Tibial nerve (tissue), 4 donors: ENCODE measurements at places on chromosomes 12 and 14.

GRCh38 chr12:80269803-80270552 is 170.6 kb downstream of the OTOGL start:
- DNase-seq = peak; percentile 16
- H3K4me3 ChIP-seq = no peak overlapping the region
- H3K4me1 ChIP-seq = no peaks in the 10 kb centered on the region
- H3K27me3 ChIP-seq = no peaks in the 10 kb centered on the region
- H3K27ac ChIP-seq = no peak overlapping the region

- peaks cover 14% of the 10 kb centered on the region for H3K27me3 ChIP-seq
- DNase-seq = no peak
- no peak overlapping the region for H3K4me3 ChIP-seq
- peaks cover 8% of the 10 kb centered on the region for H3K4me1 ChIP-seq
- H3K27ac ChIP-seq = no peak overlapping the region
Measured at GRCh38 chr12:50026691-50027090, 1.4 kb upstream of the RACGAP1 start.

DNA sequence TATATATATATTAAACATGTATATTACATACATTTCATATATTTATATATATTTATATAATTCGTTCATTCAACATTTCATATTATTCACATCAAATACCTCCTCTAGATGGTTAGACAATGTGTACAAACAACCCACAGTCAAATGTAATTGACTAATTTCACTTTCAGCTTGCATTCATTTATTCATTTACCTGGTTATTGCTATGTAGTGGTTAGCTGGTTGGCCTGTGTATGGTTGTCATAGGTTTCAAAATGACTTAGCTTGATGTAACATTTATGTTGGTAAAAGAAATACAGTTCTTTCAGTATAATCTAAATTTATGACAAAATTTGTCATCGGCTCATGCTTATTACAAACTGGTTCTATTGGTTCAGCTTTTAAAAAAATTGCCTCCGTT is 389 bp downstream of the OR4K13 start:
- no peak for DNase-seq
- H3K27me3 ChIP-seq = no peaks in the 10 kb centered on the region
- no peaks in the 10 kb centered on the region for H3K36me3 ChIP-seq
- H3K4me1 ChIP-seq = no peaks in the 10 kb centered on the region
- H3K4me3 ChIP-seq = no peak overlapping the region
- H3K27ac ChIP-seq = no peak overlapping the region

DNA sequence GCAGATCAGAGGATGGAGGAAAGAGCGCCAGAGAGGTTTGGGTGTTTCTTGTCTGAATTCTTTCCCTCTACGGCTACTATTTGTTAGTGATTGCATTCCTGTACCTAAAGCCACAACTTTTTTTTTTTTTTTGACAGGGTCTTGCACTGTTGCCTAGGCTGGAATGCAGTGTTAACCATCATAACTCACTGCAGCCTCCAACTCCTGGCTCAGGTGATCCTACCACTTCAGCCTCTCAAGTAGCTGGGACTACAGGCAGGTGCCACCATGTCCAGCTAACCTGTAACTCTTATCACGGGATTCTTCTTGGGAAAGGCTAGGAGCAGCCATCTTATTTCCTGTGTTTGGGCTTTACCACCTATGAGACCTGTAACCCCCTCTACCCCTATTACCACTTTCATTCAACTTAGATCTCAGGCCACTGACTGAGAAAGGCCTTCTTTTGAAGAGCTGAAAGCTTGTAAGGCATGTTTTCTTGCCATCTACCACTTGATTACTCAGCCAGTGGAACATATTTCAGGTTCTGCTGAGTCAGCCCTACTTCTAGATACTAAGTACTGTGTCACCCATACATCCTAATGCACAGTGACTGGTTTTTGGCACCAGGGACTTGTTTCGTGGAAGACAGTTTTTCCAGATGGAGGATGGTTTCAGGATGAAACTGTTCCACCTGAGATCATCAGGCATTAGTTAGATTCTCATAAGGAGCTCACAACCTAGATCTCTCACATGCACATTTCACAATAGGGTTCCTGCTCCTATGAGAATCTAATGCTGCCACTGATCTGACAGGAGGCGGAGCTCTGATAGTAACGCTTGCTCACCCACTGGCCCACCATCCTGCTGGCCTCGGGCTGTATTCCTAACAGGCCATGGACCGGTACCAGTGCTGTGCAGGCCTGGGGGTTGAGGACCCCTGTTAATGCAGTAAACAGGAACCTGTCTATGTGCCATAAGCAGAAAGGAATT is 6.9 kb downstream of the VEZT start:
- H3K27me3 ChIP-seq = no peaks in the 10 kb centered on the region
- H3K36me3 ChIP-seq = peaks cover 13% of the 10 kb centered on the region
- H3K27ac ChIP-seq = no peak overlapping the region
- no peak for DNase-seq
- H3K4me3 ChIP-seq = no peak overlapping the region

DNA sequence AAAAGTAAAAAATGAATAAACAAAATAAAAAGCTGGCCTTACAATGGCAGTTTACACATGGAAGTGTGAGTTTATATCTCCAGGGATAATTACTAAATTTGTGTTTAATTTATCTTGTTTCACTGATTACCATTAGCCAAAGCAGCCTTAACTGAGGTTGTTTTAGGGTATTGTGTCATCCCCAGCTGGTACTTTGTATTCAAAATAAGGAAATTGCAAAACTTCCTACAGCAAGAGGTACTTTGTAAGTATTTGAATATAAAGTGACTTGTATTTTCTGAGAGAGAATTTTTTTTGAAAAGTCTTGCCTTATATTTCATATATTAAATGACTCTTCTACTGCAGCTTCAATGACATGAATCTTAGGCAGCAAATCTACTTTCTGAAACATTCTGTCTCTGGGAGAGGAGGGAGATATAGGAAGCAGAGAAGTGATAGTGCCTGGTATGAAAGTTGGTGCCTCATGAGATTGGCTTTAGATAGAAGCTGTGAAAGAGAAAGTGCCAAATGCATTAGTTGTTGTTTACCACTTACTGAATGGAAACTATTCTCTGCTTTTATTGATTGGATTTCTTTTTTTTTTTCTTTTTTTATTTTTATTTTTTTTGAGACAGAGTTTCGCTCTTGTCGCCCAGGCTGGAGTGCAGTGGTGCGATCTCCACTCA is 6.7 kb downstream of the FNTB start:
- no peaks in the 10 kb centered on the region for H3K4me1 ChIP-seq
- H3K27me3 ChIP-seq = no peaks in the 10 kb centered on the region
- DNase-seq = no peak
- H3K4me3 ChIP-seq = no peak overlapping the region

- no peak overlapping the region for H3K4me3 ChIP-seq
- no peaks in the 10 kb centered on the region for H3K36me3 ChIP-seq
- no peaks in the 10 kb centered on the region for H3K27me3 ChIP-seq
- no peak for DNase-seq
- H3K27ac ChIP-seq = no peak overlapping the region
Measured at GRCh38 chr12:69131077-69131476, 108.3 kb upstream of the CPSF6 start.

DNA sequence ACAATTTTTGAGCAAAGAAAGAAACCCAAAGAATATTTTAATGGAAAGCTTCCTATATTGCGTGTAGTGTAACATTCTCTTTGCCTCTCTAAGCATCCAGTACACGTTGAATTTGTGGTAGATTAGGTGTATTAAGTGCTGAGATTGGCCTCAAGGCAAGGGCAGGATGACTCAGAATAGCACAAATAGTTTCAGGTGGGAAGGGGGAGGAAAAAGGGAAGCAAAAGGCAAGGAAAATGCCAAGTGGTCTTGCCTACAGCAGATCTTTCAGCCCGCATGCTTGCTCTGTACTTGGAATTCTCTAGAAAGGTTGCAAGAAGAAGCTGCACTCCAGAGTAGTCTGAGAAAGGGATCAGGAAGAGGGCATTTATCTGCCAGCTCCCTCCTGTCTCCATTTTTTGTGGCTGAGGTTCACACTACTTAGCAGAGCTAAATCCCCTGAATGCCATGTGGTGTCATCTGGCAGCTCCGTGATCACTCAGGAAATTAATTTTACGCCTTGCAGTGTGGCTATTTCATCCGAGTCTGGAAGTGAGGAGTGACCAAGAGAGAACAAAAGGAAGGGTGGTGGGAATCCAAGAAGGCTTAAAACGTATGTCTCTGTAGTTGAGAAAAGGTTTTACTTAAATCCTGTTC is 28.5 kb downstream of the CDKN1B start:
- no peaks in the 10 kb centered on the region for H3K27me3 ChIP-seq
- H3K27ac ChIP-seq = no peak overlapping the region
- no peaks in the 10 kb centered on the region for H3K4me1 ChIP-seq
- H3K4me3 ChIP-seq = no peak overlapping the region
- no peaks in the 10 kb centered on the region for H3K36me3 ChIP-seq

GRCh38 chr14:105477660-105478397 is 3.2 kb downstream of the CRIP2 start:
- no peaks in the 10 kb centered on the region for H3K36me3 ChIP-seq
- peaks cover 91% of the 10 kb centered on the region for H3K4me1 ChIP-seq
- peak overlapping the region; percentile 64 for H3K27ac ChIP-seq
- no peak overlapping the region for H3K4me3 ChIP-seq
- DNase-seq = no peak

GRCh38 chr12:52912711-52913430 is 8.0 kb upstream of the KRT8 start:
- no peaks in the 10 kb centered on the region for H3K27me3 ChIP-seq
- H3K27ac ChIP-seq = peak overlapping the region; percentile 19
- H3K4me1 ChIP-seq = no peaks in the 10 kb centered on the region
- no peak for DNase-seq
- no peaks in the 10 kb centered on the region for H3K36me3 ChIP-seq

GRCh38 chr12:66236969-66237368 is 48.0 kb downstream of the IRAK3 start:
- H3K27me3 ChIP-seq = no peaks in the 10 kb centered on the region
- no peaks in the 10 kb centered on the region for H3K4me1 ChIP-seq
- H3K36me3 ChIP-seq = no peaks in the 10 kb centered on the region
- no peak overlapping the region for H3K27ac ChIP-seq
- no peak for DNase-seq

DNA sequence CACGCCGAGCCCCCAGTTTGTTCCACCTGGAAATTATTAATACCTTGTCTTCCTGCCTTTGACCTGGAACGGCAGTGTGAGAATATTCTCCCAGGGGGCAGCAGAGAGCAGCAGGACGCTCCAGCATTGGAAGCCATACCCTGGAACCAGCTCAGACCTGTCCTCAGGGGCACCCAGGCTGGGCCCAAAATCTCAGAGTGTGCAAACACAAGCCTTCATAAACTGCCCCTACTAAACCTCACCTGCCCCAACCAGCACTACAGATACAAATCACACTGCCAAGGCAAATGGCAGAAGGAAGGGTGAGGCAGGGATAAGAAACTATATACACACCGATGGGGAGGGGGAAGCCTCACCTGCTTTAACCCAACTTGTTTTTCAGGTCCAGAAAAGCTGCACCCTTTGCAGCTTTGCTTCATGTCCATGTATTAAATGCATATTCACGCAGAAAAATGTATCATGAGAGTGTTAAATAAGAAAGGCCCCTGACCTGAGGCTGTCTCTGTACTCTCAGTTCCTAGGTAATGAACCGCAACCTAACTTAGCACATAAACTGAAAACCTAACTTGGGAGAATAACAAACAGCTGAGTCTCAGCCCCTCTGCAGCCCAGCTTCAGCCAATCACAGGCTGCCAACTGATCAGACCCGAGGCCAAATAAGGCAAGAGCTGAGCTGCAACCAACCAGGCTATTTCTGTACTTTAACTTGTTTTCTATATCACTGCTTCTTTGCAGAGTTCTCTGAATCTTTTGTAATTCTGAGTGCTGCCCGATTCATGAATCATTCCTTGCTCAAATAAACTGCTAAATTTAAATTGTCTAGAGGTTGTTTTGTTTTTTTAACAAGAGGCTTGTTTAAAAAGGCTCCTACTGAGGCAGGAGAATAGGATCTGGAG is 130.1 kb downstream of the SPTSSA start:
- H3K27ac ChIP-seq = no peak overlapping the region
- no peaks in the 10 kb centered on the region for H3K27me3 ChIP-seq
- DNase-seq = peak; percentile 67
- no peaks in the 10 kb centered on the region for H3K36me3 ChIP-seq

- DNase-seq = no peak
- no peaks in the 10 kb centered on the region for H3K27me3 ChIP-seq
- H3K4me1 ChIP-seq = no peaks in the 10 kb centered on the region
Measured at GRCh38 chr14:75200451-75200850, 24.0 kb upstream of the TMED10 start.

GRCh38 chr12:56299308-56299852 is 750 bp downstream of the CS start:
- DNase-seq = no peak
- H3K4me1 ChIP-seq = peaks cover 65% of the 10 kb centered on the region
- H3K4me3 ChIP-seq = peak overlapping the region; percentile 81
- peaks cover 17% of the 10 kb centered on the region for H3K36me3 ChIP-seq

- H3K27ac ChIP-seq = no peak overlapping the region
- no peaks in the 10 kb centered on the region for H3K36me3 ChIP-seq
- H3K27me3 ChIP-seq = no peaks in the 10 kb centered on the region
- DNase-seq = no peak
- H3K4me3 ChIP-seq = no peak overlapping the region
Measured at GRCh38 chr12:42560977-42561376, 28.6 kb downstream of the PRICKLE1 start.

DNA sequence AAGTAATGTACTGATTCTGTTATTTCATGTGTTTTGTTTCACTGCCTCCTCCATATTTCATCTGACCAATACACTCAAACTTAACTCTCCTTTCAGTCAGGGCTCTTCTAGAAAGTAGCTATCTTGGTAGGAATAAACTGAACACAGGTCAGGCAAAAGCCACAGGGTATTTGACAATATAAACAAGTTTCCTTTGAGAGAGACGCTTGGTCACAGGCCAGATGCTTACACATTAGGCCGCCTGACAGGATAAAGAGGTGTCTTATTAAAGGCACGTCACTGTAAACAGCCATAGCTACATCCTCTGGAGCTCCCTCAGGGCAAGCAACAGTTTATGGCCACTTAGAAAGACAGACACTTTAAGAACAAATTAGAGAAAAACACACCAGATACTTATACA is 607.5 kb downstream of the SLC6A15 start:
- DNase-seq = no peak
- no peak overlapping the region for H3K27ac ChIP-seq
- no peaks in the 10 kb centered on the region for H3K36me3 ChIP-seq
- no peak overlapping the region for H3K4me3 ChIP-seq

DNA sequence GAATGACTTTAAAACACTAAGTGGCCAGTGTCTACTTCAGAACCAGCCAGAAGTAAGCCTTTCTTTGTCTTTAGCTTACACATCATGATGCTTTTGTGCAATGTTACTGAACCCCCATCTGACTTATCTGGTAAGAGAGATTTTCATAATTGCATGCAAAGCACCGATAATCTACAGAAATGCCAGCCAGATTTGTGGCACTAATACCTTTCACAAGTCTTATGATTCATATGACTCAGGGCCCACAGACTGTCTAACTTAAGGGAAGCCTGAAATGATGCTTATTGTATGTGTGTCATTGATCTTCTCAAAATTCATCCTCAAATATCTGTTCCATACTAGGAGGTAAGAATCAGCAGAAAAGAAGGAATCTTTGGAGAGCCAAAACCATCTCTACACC is 18.0 kb downstream of the IGF1 start:
- H3K4me3 ChIP-seq = no peak overlapping the region
- H3K4me1 ChIP-seq = peaks cover 3% of the 10 kb centered on the region
- H3K27ac ChIP-seq = no peak overlapping the region
- no peak for DNase-seq

- no peaks in the 10 kb centered on the region for H3K4me1 ChIP-seq
- no peaks in the 10 kb centered on the region for H3K36me3 ChIP-seq
Measured at GRCh38 chr14:99840265-99840664, 47.1 kb downstream of the EML1 start.
